Tongue (tissue), 3 donors: ENCODE measurements at places on chromosomes 12 and 14.
A peak's percentile ranks its signal among the peaks of the same experiment; 100 is the strongest.

- no peak for DNase-seq
These were observed 149.6 kb downstream of the PLXNC1 start for GRCh38 chr12:94297876-94298505.

- no peak for DNase-seq
These were observed 54.3 kb downstream of the MAP3K9 start for GRCh38 chr14:70754991-70755390.

DNA sequence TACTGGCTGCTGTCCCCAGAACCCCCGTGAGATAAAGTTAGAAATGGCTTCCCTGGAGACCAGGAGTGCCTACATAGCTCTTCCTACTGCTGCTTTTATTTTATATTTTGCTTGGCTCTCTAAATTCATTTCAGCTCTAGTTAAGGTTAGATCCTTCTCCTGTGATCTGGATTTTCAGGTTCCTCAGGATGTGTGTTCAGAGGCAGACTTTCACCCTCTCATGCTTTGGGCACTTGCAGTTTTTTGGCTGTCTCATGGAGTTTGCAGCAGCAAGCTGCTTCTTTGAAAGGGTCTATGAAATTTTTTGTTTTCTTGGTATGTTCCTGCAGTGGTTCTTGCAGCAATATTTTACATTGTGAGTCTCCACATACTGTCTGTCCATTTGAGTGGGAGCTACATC is 93.3 kb downstream of the ATP23 start:
- no peak for DNase-seq

GRCh38 chr12:108199106-108199505 is 70.0 kb downstream of the WSCD2 start:
- DNase-seq, result no peak

- no peak for DNase-seq
These were observed 17.8 kb downstream of the CDK2AP1 start for GRCh38 chr12:123253641-123254459.

- DNase-seq, result no peak
These were observed 475.4 kb upstream of the SEL1L start for GRCh38 chr14:82009076-82009475.

GRCh38 chr12:2895051-2895451 is 4.4 kb downstream of the TULP3 start:
- peak; percentile 56 for DNase-seq

GRCh38 chr14:55662752-55663151 is 82.7 kb downstream of the KTN1 start:
- no peak for DNase-seq

- peak; percentile 35 for DNase-seq
These were observed 105.1 kb upstream of the SEL1L start for GRCh38 chr14:81638656-81639280.

- DNase-seq, result no peak
These were observed 18.0 kb downstream of the GPRC5A start for GRCh38 chr12:12909228-12909994.

DNA sequence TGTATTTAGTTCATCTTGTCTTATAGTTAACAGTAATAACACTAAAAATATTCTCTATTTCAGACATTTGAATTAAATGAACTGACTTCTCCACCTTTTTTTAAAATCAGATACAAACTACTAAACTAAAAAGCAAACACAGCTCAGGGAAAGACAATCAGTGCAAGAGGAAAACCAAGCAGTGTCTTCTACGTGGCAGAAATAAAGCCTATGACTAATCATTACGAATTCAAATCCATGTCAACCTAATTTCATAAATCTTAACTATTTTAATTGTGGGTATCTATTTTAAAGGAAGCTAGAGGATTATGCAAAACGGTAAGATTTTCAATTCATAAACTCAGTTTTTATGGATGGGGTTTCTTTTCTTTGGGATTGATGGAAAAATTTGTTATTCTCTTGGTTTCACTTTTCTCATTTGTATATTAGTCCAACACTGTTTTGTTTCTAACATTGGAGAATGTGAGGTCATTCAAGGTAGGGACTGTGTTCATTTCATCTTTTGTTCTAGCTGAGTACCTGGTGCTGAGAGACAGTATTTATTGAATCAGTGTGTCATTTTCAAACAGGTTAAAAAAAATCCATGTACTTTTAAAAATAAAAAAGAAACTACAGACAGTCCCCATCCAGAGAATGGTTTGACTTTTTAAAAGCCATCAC is 12.8 kb upstream of the PALS1 start:
- no peak for DNase-seq

DNA sequence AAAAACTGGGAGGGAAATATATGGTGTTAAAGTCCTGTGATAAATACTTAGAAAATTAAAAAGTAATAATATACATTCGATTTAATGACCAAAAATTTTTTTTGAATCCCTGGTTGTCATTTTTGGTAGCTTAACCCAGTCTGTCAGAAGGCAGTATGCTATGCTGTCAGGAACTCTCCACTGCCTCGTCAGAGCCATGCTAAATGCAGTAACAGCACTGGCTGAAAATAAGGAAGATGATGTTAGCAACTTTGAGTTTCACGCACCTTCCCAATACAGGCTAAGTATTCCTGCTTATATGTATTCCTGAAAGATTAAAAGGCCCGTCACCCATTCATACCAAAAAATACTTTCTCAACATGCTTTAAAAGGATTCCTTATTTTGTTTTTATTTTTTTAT is 34.2 kb downstream of the SAV1 start:
- DNase-seq, result no peak

DNA sequence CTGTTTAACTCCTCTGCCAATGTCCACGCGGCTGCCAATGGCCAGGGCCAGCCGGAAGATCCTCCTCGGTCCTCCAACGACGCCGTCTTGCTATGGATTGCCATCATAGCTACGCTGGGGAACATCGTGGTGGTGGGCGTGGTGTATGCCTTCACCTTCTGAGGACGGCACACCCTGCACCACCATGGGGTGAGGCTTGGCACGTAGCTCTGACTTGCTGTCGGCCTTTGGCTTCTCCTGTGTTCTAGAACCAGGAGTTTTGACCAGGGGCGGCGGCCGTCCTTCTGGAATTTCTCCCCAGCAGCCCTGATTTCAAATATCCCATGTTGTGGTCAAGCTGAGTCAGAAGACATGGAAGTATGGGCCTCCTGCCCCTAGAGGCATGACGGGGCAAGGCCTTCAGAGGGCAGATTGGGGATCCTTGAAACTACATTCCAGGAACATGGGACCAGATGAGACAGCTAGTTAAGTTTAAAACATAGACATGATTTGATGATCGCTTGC is 47.5 kb downstream of the C14orf132 start:
- no peak for DNase-seq

DNA sequence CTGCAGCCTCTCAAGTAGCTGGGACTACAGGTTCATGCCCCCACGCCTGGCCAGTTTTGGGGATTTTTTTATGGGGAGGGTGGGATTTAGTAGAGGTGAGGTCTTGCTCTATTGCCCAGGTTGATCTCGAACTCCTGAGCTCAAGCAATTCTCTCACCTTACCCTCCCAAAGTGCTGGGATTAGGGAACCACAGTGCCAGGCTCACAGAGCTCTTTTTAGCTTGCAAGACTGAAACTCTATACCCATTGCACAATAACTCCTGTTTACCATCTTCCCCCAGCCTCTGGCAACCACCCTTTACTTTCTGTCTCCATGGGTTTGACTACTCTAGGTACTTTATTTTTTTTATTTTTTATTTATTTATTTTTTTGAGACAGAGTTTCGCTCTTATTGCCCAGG is 25.7 kb upstream of the CDK17 start:
- DNase-seq, result no peak

DNA sequence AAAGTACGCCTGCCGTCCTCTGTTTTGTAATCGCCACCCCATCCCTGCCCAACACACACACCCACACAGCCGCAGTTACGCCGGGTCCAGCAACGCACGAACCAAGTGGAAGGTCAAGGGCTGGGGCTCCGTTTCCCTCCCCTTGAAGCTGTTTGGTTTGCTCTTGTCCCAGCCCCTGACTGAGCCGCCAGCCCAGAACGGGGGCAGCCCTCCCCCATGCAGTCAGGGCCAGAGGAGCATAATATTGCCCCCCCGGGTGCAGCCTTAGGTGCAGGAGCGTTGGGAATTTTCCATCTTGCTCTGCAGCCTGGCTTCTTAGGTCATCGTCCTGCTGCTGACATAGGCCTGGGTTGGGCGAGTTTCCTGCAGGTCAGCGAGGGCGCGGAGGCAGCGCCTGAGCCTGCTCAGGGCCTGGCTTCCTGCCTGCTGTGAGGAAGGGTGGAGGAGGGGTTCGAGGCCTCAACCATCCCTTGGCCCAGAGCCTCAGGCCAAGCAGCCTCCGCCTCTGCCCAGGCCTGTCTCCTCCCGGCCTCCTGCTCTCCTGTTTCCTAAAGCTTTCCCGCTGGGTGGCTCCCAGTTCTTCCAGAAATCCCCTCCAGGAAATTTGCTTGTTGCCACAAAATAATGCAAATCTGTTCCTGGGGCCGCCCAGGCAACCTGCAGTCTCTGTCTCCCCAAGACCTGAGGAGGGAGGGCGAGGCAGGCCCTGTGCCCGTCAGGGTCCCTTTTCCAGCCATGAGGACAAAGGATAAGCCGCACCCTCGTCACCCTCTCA is 44.5 kb downstream of the PSMA6 start:
- DNase-seq, result peak; percentile 33

DNA sequence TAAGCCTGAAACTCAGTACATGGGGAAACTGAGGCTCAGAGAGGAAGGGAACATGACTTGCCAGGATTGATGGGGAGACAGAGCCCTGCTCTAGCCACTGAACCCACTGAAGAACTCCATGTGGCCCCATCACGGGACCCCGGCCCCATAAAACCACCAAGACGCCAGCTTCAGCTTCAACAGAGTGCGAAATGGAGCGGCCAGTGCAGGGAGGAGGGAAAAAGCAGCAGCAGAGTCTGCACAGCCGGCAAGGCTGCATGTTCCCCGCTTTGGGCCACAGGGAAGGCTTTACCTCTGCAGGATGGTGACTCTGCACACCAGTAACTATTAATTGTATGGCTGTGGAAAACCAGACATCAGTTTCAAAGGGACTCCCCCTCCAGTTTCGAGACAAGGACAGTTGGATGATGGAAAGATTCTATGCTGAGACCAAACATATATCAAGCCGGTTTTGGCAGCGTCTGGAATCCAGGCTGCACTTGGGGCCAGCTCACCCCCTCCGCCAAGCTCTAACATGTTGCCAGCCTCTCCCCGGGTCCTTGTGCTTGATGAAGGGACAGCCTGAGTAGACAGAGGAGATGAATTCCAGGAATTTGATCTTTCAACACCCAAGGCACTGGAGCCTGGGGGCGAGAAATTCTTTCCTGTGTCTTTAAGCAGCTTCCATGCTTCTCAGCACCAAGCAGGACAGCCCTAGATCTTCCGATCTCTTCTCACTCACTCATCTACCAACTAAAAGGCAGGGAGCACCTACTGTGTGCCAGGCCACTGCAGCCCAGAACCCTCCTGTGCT is 55.7 kb upstream of the BCL11B start:
- DNase-seq, result peak; percentile 56

DNA sequence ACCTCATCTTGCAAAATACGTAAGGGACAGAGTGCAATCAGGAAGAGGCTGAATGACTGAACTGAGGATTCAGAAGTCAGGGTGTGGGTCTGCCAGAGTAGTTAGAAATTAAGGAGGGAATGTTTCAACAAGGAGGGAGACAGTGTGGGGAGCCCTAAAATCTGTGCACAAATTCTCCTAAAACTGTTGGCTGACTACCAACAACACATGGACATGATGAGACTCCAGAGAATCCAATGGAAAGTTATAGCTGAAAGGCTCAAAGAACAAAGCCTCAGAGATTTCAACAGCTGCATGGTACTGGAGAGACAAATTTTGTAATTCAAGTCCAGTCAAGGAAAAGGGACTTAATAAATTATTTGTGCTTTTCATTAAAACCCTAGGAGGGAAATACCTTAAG is 36.1 kb upstream of the NEDD1 start:
- peak; percentile 31 for DNase-seq
